ENCODE measurements at places on chromosomes 13 and 19.

GRCh38 chr13:72198967-72199560 is 332.1 kb upstream of the DACH1 start:
- no peak overlapping the region for H3K4me3 ChIP-seq
- no peaks in the 10 kb centered on the region for H3K27me3 ChIP-seq
- H3K27ac ChIP-seq, result no peak overlapping the region
- no peak for DNase-seq

GRCh38 chr13:79497852-79498251 is 16.9 kb downstream of the NDFIP2 start:
- no peaks in the 10 kb centered on the region for H3K36me3 ChIP-seq
- H3K27me3 ChIP-seq, result no peaks in the 10 kb centered on the region
- no peak for DNase-seq
- H3K4me3 ChIP-seq, result no peak overlapping the region
- peaks cover 25% of the 10 kb centered on the region for H3K4me1 ChIP-seq
- no peak overlapping the region for H3K27ac ChIP-seq

DNA sequence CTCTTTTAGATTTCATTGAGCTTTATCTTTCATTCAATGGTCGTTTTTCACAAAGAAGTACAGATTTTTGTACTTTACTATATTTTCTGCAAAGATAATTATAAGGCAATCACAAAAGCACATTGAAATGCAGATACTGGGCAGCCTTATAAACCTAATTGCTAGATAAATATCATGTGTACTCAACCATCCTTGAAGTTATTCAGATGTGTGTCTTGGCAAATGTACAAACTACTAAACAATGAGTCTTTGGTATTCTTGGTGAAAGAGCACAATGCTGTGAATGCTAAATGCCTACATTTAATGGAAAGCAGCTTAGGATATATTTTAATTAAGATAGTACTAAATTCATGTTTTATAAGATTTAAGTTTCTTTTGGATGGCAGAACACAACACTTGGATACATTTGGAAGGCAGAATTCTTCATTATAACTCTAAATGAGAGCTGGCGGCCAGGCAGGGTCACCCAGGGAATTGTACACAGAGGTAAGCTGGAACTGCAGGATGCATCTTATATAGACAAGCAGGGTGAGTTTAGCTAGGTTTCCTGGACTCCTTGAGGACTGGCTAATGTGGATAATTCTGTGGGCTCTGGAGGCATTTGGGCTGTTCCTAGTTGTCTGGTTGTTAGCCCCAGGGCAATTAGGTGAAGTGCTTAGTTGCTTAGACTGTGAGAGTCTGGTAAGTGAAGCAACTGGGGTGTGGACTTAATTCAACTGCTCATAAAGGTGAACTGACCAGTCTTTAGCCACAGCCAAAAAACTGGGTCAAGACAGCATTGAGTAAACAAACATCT is 286.6 kb downstream of the PCDH20 start:
- H3K4me1 ChIP-seq, result no peaks in the 10 kb centered on the region
- H3K4me3 ChIP-seq, result no peak overlapping the region
- no peaks in the 10 kb centered on the region for H3K36me3 ChIP-seq
- no peak overlapping the region for H3K27ac ChIP-seq
- no peak for DNase-seq
- H3K27me3 ChIP-seq, result no peaks in the 10 kb centered on the region

- H3K4me3 ChIP-seq, result peak within 1 kb of the TSS; percentile 81
- H3K27ac ChIP-seq, result peak within 1 kb of the TSS; percentile 96
- H3K36me3 ChIP-seq, result no peaks in the 10 kb centered on the region
- H3K27me3 ChIP-seq, result no peaks in the 10 kb centered on the region
Observed at GRCh38 chr19:49766930-49767299, at the start of gene AP2A1. AP2A1 (plus strand) TSS chr19:49767001; CDS start chr19:49767134, 133 bp downstream.

DNA sequence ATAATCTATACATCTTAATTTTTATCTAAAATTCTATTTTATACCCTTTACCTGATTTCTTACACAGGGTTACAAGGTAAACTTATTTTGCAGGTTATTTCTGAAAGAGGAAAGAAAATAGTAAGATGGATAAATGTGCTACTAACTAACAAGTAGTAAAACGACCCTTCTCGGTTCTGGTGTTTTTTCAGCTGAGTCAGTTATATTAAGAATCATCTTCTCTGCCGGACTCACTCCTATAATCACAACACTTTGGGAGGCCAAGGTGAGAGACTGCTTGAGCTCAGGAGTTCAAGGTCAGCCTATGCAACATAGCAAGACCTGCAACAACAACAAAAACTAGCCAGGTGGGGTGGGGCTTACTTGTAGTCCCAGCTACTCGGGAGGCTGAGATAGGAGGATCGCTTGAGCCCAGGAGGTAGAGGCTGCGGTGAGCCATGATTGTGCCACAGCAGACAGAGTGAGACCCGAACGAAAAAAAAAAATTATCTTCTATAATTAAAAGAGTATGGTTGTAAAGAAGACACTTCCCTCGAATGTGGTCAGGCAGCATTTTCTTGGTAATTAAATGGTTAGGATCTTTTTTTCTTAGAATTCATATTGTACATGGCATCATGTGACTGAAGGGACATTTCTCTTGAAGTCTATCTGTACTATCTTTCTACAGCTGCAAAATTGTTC is 27.9 kb upstream of the RCBTB2 start:
- no peak overlapping the region for H3K27ac ChIP-seq
- H3K4me3 ChIP-seq, result no peak overlapping the region
- H3K36me3 ChIP-seq, result no peaks in the 10 kb centered on the region
- H3K4me1 ChIP-seq, result peaks cover 8% of the 10 kb centered on the region
- no peak for DNase-seq

DNA sequence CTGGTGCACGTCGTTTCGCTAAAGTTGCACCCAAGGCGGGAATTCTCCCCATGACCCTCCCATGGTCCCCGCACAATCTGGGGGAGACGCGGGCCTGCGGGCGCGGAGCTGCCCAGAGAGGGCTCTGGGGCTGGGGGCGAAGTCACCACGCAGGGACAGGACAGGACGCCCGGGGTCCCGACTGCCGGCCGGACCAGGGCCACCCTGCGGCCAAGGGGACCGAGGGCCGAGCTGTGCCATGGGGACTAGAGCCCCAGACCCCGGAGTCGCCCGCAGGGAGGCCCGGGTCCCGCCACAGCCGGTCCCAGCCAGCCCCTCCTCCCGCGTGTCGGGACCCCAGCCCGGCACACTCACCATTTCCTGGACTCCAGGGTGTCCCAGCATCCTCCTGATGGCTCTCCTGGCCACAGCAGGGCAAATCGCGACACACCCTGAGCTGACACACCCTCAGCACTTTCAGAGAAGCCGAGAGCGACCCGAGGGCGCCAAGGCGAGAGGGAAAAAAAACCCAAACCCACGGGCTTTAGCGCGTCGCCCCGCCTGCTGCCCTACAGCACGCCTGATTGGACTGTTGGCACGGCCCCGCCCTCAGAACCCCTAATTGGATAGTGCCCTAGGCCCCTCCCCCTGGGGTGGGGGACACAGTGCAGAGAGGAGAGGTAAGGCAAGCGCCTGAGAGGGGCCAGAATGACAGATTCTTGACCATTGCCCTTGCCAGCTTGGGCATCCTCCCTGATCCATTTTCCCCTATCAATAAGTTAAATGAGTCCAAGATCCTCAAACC is 28.6 kb downstream of the ZNF44 start:
- no peaks in the 10 kb centered on the region for H3K27me3 ChIP-seq
- peaks cover 8% of the 10 kb centered on the region for H3K36me3 ChIP-seq
- H3K4me1 ChIP-seq, result no peaks in the 10 kb centered on the region
- DNase-seq, result no peak
- no peak overlapping the region for H3K27ac ChIP-seq
- H3K4me3 ChIP-seq, result no peak overlapping the region
